ENCODE measurements at places on chromosomes 7 and 10.

DNA sequence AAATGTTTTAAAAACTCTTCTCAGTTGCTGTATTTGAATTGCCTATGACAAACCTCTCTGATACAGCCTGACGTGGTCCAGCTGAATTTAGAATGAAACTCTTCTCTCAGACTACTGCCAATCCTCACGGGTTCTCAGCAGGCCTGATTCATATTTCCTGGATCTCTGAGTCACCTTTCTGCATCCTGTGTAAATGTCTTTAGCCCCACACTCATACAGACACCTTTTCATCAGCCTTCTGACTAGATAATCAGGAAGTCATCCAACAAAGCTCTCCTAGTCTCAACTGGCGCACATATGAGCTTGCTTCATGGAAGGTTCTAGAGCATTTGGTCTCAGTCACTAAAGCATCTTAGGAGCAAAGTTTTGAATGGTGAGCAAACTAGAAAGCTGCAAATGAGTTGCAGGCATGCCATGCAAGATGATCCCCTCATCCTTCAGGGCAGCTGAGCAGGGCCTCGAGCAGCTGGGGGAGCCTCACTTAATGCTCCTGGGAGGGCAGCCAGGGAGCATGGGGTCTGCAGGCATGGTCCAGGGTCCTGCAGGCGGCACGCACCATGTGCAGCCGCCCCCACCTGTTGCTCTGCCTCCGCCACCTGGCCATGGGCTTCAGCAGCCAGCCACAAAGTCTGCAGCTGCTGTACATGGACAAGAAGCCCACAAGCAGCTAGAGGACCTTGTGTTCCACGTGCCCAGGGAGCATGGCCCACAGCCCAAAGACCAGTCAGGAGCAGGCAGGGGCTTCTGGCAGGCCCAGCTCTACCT lies 182.8 kb downstream of the ARHGAP12 start:
- peak; percentile 56 for DNase-seq

- no peak for DNase-seq
Measured at GRCh38 chr10:9038146-9038714, 983.7 kb downstream of the GATA3 start.

- no peak for DNase-seq
Measured at GRCh38 chr10:593901-594457, 95.5 kb downstream of the DIP2C start.

- no peak for DNase-seq
Measured at GRCh38 chr7:87498893-87499292, 23.4 kb upstream of the ABCB4 start.

DNA sequence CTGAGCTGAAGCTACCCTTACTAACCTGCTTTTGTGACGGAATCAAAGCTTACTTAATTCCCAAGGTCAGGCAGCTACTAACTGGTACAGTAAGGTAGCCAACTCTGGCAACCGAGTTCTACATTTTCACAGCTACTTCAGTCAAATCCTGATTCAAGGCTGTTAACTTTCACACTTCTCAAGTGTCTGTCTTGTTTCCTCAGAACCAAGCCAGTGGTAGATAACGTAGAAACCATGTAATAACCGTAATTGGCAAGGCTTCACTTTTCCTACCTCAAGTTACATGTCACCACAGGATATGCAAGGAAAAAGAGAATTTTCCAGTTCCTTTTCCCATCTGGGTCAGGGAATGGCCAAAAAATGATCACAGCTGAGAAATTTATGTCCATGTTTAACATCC lies 746.7 kb downstream of the NRG3 start:
- DNase-seq = no peak

GRCh38 chr7:126856691-126857291 lies 395.9 kb downstream of the GRM8 start:
- DNase-seq = peak; percentile 16

GRCh38 chr10:101162677-101163076 lies 31.6 kb downstream of the TLX1 start:
- DNase-seq = no peak

DNA sequence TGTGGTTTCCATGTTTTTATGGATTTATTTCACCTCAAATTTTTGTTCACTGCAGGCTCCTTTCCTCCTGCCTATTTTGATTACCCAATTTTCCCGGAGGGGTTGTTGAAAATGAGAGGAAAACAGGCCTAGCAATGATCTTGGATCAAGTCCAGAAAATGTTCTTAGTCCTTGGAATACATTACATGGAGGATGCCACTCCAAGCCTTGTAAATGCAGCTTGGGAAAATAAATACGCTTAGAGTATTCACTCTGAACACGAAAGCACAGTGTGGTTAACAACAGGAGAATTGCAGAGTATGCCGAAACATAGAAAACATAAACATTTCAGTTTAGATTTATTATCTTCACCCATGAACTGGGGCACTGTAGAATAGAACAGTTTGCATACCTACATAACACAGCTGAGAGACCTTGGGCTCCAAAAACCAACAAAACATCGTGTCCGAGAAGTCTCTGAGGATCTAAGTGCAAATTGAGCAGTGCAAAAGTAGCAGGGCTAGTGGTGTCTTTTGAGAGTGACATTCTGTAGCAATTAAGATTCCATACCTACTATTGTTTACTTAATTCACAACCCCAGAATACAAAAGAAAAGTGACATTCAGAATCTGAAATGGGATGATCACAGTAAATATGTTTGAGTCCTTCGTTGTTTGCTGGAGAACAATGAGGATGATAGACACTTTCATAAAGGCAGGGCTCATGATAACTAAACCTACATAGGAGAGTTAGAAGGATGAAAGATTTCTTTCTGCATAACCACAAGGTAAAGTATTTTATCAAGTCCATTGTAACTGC lies 7.6 kb upstream of the CD36 start:
- DNase-seq = no peak

- DNase-seq = no peak
Measured at GRCh38 chr7:24456526-24457218, 116.6 kb upstream of the PALS2 start.

DNA sequence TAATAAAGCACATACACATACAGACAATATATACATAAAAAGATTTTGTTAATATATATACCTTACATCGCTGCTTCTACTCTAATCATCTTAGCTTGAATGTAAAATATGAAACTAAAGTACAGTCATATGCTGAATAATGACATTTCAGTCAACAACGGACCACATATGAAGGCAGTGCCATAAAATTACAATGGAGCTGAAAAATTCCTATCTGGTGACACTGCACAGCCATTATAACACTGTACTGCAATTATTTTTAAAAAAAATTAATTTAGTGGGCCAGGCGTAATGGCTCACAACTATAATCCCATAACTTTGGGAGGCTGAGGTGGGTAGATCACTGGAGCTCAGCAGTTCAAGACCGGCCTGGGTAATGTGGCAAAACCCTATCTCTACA lies 122.3 kb downstream of the JMJD1C start:
- no peak for DNase-seq

- DNase-seq = peak; percentile 32
Measured at GRCh38 chr10:24814568-24815313, 91.1 kb upstream of the ARHGAP21 start.

DNA sequence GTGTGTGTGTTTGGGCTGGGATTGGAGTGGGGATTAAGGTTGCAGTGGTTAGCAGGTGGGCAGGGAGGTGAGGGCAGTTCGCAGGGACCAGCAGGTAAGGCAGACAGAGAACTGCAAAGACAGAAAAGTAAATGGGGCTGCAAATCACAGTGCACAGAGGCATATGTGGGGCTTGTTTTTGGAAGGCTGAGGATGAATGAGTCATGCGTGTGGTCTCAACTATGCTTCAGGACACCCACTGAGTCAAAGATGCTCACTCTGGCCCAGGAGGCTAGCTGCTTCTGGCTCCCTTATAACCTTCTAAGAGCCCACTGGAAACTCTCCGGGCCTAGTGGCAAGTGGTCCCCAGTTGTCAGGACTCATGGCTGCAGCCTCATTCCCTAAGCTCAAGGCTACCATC lies 118.2 kb downstream of the ZNF248 start:
- DNase-seq = no peak

GRCh38 chr7:13181216-13181615 lies 493.8 kb downstream of the ARL4A start:
- DNase-seq = no peak

- no peak for DNase-seq
Measured at GRCh38 chr7:2480070-2480408, 3.8 kb upstream of the GRIFIN start.

- DNase-seq = no peak
Measured at GRCh38 chr10:77424257-77424656, 213.4 kb downstream of the KCNMA1 start.

DNA sequence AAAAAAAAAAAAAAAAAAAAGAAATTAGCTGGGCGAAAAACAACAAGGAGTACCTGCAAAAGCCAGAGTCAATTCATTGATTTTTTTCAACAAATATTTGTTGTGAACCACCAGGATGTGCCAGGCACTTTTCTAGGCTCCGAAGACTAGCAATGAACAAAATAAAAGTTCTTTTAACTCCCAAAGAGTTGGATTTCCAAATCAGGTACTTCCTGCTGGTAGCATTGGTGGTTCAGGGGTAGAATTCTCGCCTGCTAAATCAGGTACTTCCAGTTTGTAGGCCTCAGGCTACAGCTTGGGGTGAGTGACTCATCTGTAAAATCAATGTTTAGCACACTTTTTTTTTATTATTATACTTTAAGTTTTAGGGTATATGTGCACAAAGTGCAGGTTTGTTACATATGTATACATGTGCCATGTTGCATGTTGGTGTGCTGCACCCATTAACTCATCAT lies 10.9 kb downstream of the PPA1 start:
- DNase-seq = peak; percentile 49

DNA sequence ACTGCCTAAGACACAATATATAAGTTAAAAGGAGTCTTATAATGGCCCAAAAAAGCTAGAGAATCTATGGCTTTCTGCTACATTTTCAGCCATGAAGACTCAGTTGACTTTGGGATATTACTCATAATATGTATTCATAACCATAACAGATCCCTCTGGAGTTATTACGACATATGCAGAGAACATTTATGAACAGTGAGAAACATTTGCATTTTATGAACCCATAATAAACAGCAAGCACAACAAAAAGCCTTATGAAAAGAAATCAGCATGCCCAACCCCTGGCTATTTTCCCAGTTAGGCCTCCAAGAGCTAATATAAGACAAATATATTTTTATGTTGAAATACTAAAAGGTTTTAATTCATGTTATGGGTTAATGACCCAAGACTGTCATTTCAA lies 52.4 kb downstream of the ARMH3 start:
- no peak for DNase-seq

DNA sequence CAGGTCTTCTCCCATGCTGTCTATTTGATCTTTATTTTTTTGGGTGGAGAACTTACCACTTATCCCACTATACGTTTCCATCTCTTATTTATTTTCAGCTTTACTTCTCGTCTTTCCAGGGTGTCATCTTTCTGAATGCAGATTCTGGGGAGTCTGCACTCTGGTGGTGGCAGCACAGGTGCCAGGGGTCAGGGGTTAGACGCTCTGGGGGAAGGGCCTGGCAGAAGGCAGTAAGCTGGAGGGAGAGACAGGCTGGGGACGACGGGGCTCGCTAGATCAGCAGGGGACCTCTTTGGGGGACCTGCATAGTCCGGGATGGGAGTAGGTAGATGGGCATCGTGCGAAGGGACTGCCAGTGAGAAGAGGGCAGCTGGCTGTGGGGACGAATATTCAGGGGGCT lies 22.3 kb downstream of the CHST12 start:
- no peak for DNase-seq
